Mammary microvascular endothelial cell (primary cell): ENCODE measurements at places on chromosomes 13 and 19. TPM values are rescaled to one million over a fixed set of nuclear protein-coding genes. Genes with fewer than 3 reads are reported as not detected.

CGB5 gene
- total RNA-seq: not detected in 2 replicates

TSHZ3 gene
- total RNA-seq: 3.5 and 4.3 TPM in 2 replicates

ZNF587 gene
- total RNA-seq: 10.1 and 13.0 TPM in 2 replicates

OVOL3 gene
- total RNA-seq: not detected in 2 replicates

PDX1 gene
- not detected in 2 replicates for total RNA-seq

FFAR3 gene
- total RNA-seq: not detected in 2 replicates

TMC4 gene
- not detected in 2 replicates for total RNA-seq

NAPSA gene
- total RNA-seq: 0.10 and 0.73 TPM in 2 replicates

LILRB5 gene
- not detected in 2 replicates for total RNA-seq

ZNF560 gene
- total RNA-seq: not detected in 2 replicates

CELF5 gene
- total RNA-seq: not detected in 2 replicates

RCBTB2 gene
- 6.0 and 8.0 TPM in 2 replicates for total RNA-seq

PSG4 gene
- total RNA-seq: 31.8 and 33.3 TPM in 2 replicates

ZNF223 gene
- total RNA-seq: 2.3 and 2.5 TPM in 2 replicates

BST2 gene
- 295 and 315 TPM in 2 replicates for total RNA-seq

UBAC2 gene
- total RNA-seq: 38.8 and 39.2 TPM in 2 replicates

CTXN1 gene
- total RNA-seq: 4.1 and 5.5 TPM in 2 replicates

ZNF738 gene
- 3.3 and 6.7 TPM in 2 replicates for total RNA-seq

NLRP7 gene
- not detected in 2 replicates for total RNA-seq

GNA15 gene
- total RNA-seq: 0.44 TPM in 1 of 2 replicates, not detected in the other

SLITRK6 gene
- total RNA-seq: not detected in 2 replicates

IRGC gene
- not detected in 2 replicates for total RNA-seq

HSH2D gene
- not detected in 2 replicates for total RNA-seq

RGL3 gene
- total RNA-seq: 0.67 and 0.94 TPM in 2 replicates

GPR4 gene
- total RNA-seq: 22.5 and 26.0 TPM in 2 replicates

CEACAM1 gene
- 13.3 and 15.4 TPM in 2 replicates for total RNA-seq

UPK1A gene
- total RNA-seq: not detected in 2 replicates

LGALS7B gene
- total RNA-seq: not detected in 2 replicates

ELSPBP1 gene
- not detected in 2 replicates for total RNA-seq

ADGRL1 gene
- 0.73 and 3.2 TPM in 2 replicates for total RNA-seq

KIR3DL1 gene
- not detected in 2 replicates for total RNA-seq

ANGPTL8 gene
- not detected in 2 replicates for total RNA-seq

GRIK5 gene
- not detected in 2 replicates for total RNA-seq

KPTN gene
- 3.7 and 4.4 TPM in 2 replicates for total RNA-seq

ZNF43 gene
- total RNA-seq: 7.1 and 8.9 TPM in 2 replicates

ATP4A gene
- not detected in 2 replicates for total RNA-seq

CABP5 gene
- not detected in 2 replicates for total RNA-seq

ZNF442 gene
- 0.94 and 2.5 TPM in 2 replicates for total RNA-seq

ACTMAP gene
- 3.6 and 3.8 TPM in 2 replicates for total RNA-seq

PLIN4 gene
- 0.07 and 0.20 TPM in 2 replicates for total RNA-seq

ASPDH gene
- total RNA-seq: not detected in 2 replicates

TNFSF9 gene
- 1.0 and 1.3 TPM in 2 replicates for total RNA-seq

GCDH gene
- 32.0 and 42.9 TPM in 2 replicates for total RNA-seq

PCDH20 gene
- total RNA-seq: not detected in 2 replicates

ZNF285 gene
- 1.8 and 2.4 TPM in 2 replicates for total RNA-seq
